ENCODE measurements at places on chromosomes 11 and 22.

GRCh38 chr11:9784602-9785315 lies 120.9 kb downstream of the SWAP70 start:
- DNase-seq: no peak

DNA sequence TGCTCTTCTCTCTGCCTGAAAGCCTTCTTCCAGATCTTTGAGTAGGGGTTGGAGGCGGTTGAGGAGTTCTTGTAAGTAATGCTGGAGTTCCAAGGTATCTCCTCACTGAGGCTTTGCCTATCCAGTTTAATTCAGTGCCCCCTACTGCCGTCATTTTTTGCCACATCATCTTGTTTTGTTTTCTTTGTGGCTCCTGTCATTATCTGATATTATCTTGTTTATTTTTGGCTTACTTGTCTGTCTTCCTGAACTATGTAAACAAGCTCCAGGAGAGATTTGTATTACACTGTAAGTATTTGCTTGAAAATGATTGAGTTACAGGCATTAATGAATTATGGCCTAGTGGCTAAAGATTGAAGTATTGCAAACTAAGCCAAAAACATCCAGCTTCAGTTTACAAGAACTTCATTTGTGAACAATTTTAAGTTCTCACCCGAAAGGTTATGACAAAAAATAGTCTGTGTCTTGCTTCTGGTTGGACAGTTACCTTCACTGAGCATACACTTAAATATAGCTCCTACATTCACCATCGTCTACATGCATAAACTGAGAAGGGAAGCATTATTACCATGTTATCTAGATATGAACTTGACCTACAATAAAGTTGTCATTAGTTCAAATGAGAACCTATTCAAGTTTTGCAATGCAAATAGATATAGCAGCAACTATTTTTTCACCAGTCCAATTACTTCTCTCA lies 154.8 kb downstream of the ARHGAP42 start:
- DNase-seq: no peak

GRCh38 chr11:72726266-72727220 lies 25.7 kb downstream of the ARAP1 start:
- DNase-seq: no peak

DNA sequence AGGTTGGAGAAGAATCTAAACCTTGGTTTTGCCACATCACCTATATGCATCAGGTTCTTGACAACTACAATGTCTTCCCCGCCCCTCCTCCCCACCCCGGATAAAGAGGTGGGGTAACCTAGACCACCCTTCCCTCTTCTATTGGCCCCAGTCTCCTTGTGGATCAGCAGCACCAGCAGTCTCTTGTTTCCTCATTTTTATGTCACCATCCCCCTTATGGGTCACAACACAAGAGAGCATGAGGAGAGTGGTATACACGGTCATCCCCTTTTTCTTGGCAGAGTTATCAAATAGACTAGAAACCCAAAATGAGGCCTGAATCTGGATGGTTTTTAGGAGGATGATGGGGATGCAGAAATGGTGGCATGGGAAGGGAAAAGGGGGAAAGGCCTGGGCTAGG lies 1.2 kb downstream of the MS4A4E start:
- no peak for DNase-seq

DNA sequence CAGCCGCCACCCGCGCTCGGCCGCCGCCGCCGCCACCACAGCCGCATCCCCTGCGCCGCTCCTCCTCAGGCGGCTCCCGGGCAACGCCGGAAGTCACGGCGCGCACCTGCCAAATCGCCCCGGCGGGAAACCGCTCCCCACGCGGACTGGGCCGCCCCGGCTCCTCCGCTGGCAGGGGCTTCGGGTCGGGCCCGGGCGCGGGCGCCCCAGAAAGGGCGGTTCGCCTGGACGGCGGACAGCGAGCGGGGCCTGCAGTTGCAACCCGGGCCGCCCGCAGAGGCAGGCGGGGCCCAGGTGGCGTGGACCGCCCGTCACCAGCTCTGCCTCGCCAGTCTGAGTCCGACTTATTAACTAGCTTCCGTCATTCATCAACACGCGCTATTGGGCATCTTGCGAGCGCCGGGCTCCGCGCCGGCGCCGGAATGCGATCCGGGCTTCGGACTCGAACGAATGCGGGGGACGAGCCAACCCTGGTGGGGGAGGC lies at the start of gene HIRA:
HIRA (minus strand) TSS at position 85 of the 484 bp plus-strand sequence. CDS start 257 bp downstream, outside the sequence.
- DNase-seq: peak; percentile 89

DNA sequence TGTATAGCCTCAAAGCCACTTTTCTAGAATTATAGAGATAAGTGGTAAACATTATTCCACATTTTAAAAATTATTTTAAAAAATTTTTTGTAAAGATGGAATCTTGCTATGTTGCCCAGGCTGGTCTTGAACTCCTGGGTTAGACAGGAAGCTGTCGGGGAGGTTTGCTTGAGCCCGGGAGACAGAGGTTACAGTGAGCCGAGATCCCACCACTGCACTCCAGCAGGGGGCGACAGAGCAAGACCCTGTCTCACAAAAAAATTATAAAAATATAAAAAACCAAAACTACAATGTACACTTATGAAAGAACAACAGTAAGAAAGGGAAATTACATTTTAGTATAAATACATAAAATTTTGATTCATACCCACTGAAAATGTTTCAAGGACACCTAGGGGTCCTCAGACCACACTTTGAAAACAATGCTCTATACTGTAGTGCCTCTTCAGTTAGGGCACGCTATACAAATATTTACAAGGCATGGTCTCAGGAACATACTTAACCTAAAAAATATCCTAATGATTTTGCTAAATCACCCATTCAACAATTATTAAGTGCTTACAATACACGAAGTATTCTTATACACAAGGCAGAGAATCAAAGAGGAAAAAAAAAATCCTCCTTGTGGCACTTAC lies 111.2 kb downstream of the MRTFA start:
- DNase-seq: peak; percentile 65

- DNase-seq: no peak
These were observed 19.1 kb downstream of the MPEG1 start for GRCh38 chr11:59193587-59194130.

GRCh38 chr22:35472488-35472887 lies 68.1 kb upstream of the RASD2 start:
- no peak for DNase-seq

DNA sequence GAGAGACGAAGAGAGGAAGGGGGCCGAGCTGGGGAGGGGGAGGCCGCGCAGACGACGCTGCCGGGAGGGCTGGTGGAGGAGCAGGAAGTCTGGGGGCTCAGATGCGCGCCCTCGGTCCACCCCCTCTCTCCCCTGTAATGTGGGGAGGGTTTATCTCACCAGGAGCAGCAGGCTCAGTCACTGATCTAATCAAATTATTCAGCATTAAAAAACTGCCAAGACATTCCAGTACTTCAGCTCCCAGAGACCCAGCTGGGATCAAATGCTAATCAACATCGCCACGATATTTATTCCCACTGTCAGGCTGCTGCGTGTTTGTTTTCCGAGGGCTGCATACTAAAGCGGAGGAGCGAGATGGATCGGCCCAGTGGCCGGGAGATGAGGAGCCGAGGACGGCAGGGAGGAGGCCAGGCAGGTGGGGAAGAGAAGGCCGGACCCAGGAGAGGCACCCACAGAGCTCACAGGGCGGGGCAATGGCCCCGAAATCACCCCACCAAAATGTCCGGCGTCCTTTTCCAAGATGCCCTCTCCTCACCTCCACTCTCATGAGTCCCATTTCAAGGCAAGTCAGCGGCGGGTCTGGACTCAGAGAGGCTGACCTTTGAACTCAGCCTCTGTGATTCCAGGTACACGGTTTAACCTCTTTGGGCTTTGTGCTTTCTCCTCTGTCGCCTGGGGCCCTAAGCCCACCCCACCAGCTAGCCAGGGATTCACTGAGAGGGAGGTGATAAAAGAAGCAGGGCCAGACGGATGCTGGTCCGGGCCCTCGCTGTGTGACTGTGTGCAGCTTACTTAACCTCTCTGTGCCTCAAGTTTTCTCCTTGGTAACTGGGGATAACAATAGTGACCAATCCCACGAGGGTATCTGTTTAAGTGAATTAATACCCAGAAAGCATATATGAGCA lies 502.1 kb downstream of the MN1 start:
- DNase-seq: no peak

DNA sequence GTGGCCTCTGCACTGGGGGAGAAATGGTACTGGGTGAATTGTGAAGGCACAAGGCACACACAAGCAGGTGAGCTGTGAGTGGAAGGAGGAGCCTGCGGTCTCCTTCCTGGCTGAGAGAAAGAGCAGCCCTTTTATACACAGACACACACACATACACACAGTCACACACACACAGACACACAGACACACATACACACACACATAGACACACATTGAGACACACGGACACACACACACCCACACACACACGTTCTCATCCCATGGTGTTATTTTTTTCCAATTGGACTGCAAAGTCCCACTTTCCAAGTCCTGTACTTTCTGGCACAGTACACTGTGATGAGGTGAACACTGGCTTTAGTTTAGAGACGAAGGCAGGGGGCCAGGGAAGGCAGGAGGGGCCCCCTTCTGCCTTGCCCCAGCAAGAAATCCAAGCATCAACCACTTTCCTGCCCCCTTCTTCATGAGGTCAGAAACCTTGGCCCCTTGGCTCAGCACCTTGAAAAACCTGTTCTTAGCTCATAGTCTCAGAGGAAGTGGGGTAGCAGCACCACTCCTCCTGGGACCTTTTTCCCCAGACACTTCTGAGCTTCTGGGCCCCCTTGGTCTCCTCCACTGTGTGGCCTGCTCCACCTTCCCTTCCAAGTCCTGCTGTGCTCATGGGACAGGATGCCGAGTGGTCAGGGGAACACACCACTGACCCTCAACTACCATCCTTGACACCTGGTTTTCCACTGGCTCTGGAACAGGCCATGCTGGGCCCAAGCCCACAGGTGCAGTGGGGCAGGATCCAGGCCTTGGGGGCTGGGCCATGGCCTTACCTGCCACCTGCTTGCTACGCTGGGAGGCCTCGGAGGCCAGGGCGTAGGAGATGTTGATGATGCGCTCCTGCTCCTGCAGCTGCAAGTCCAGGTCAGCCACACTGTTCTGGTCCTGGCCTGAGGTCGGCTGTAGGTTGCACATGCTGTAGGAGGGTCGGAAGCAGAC lies 43.8 kb downstream of the C11orf58 start:
- no peak for DNase-seq

DNA sequence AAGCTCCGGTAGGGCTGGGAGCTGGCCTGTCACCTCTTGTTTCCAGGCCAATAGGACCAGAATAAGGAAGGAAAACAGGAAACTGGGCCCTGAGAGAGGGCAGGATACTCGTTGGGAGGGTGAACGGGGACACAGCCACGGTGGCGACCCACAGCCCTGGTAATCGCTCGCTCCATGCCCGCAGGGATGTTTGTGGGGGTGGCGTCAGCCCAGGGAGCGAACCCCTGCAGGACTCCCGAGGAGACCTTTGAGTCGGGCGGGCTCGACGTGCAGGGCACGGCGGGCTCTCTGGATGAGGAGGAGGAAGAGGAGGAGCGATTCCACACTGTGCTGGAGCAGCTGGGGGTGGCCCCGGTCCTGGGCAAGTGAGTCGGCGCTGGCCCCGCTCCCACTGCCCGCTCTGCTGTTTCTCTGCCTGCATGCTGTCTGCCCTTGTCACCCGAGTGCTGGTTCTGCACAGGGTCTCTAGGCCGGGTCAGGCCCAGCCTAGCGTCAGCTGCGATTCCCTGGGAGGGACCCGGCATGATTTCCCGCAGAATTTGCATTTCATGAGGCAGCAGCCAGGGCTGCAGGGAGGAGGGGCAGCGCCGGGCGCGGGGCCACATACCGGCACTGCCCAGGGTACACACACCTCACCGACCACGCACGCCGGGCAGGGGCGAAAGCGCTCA lies 1.6 kb downstream of the CRACR2B start:
- no peak for DNase-seq

- DNase-seq: no peak
These were observed 21.7 kb downstream of the CHST1 start for GRCh38 chr11:45643598-45644260.

DNA sequence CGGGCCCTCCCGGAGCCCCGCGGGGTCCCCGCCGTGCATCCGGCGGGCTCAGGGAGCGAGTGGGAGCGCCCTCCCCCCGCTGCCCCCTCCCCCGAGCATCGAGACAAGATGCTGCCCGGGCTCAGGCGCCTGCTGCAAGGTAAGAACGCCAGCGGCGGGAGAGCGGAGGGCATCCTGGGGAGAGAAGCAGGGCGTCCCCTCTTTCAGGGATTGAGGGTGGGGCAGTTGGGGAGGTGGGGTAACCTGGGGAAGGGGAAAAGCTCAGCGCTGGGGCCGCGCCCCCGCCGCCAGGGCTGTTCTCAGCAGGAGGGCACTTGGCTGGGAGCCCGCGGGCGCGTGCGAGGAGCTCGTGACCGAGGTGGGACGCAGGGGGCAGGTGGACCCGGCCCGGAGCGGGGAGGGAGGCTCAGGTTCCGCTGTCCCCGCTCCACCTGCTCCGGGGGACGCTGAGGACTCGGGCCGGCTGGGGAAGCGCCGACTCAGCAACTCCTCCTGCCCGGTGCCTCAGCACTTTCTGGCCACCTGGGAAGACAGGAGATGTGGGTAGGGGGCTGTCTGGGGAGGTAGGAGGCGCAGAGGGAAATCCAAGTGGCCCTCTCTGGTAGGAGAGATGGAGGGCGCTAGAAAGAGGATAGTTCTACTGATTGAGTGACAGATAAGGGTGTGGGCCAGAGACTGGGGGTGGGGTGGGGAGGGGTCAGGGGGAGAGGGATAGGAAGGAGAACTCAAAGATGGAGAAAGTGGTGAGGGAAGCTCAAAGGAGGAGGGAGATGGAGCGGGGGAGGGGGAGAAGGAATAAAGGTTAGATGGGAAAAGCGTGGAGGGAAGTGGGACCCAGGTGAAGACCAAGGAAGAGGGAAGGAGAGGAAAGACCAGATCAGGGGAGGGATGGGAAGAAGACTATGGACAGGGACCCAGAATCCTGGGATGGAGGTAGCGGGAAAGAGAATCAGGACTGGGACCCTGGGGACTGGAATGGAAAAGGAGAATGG lies 726 bp downstream of the RTN4RL2 start:
- no peak for DNase-seq

GRCh38 chr11:46505741-46506482 lies 87.9 kb downstream of the AMBRA1 start:
- no peak for DNase-seq

GRCh38 chr11:95562196-95562921 lies 227.2 kb downstream of the FAM76B start:
- no peak for DNase-seq

GRCh38 chr22:45179276-45180049 lies 15.7 kb downstream of the NUP50 start:
- no peak for DNase-seq

DNA sequence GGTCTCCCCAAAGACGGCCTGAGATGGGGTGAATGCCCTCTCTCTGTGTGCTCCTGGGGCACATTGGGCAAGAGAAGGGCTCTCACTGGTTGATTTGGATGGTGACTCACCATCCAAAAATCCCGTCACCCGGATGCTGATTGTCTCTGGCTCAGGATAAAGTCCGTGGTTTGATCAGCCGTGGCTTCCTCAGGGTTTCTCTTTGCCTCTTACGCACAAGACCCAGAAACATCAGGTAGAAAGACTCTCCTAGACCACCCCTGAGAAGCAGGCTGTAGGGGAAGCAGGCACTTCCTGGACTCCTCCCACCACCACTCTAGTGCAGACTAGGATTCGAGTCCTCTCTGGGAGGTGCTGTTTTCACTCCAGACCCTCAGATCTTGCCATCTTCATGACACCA lies 176.1 kb upstream of the NCAM1 start:
- no peak for DNase-seq

GRCh38 chr11:21511835-21512440 lies 680.9 kb upstream of the ANO5 start:
- peak; percentile 12 for DNase-seq

- no peak for DNase-seq
These were observed 50.7 kb downstream of the SYN3 start for GRCh38 chr22:33007485-33007884.

All from activated naive CD8-positive, alpha-beta T cell treated with anti-CD3 and anti-CD28 coated beads for 36 hours (primary cell).